ENCODE measurements at places on chromosomes 1 and 21. TPM values are rescaled to one million over a fixed set of nuclear protein-coding genes. Genes with fewer than 3 reads are reported as not detected.

The OR2G6 gene
- not detected for total RNA-seq

The C8B gene
- total RNA-seq: not detected

The RGS1 gene
- not detected for total RNA-seq

The CHI3L2 gene
- total RNA-seq: 0.89 TPM

The SPATA45 gene
- not detected for total RNA-seq

The NRAS gene
- total RNA-seq: 65.5 TPM

All from smooth muscle cell of the umbilical artery (primary cell).